ENCODE measurements at places on chromosomes 1 and 21. TPM values are rescaled to one million over a fixed set of nuclear protein-coding genes. Genes with fewer than 3 reads are reported as not detected.

SMG5 gene
- total RNA-seq: 60.6 TPM

F11R gene
- 25.3 TPM for total RNA-seq

GRCh38 chr1:8348777-8349472 is 31.0 kb downstream of the SLC45A1 start:
- peak; percentile 86 for DNase-seq

- DNase-seq: no peak
Measured at GRCh38 chr1:216528816-216529215, 105.6 kb upstream of the USH2A start.

GRCh38 chr1:150979092-150980056 is 2.7 kb upstream of the ANXA9 start:
- DNase-seq: peak; percentile 87

RBP7 gene
- total RNA-seq: 24.8 TPM

DNA sequence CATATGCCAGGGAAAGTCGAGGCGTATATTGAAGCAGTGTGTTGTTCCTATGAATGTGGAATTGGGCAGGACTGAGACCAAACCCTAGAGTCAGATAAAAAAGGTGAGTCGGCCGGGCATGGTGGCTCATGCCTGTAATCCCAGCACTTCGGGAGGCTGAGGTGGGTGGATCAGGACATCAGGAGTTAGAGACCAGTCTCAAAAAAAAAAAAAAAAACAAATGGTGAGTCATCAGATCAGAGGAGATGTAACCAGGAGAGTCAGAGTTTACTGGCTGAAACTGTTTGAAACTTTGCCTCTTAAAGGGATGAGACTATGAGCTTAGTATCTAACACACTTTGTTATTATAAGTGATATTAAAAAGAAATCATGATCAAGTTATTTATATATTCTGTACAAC is 26.4 kb upstream of the SYCP1 start:
- no peak for DNase-seq
